ENCODE measurements at places on chromosomes 4 and X. TPM values are rescaled to one million over a fixed set of nuclear protein-coding genes. Genes with fewer than 3 reads are reported as not detected.

Gene CXCL3
- total RNA-seq, result 1.3 TPM

Gene RAB39B
- not detected for total RNA-seq

Gene MAPK10
- 0.37 TPM for total RNA-seq

Gene GRIA3
- not detected for total RNA-seq

Gene ZRSR2
- total RNA-seq, result 9.4 TPM

Gene RBPJ
- total RNA-seq, result 46.4 TPM

DNA sequence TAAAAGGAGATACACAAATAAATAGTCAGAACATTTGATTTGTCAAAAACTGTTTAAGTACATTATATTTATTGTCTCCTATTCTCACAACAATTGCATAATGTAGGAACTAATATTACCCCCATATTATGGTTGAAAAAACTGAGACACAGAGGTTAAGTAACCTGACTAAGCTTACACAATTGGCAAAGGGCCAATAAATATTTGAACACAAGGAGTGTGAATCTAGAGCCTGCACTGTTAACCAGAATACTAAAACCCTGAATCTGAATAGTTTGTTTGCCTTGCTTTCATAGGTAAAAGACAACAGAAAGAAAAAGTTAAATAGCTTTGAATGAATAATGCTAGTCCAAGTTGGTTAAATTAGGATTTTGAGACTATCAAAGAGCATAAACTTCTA is 55.2 kb downstream of the IL13RA2 start:
- H3K4me1 ChIP-seq, result no peaks in the 10 kb centered on the region
- H3K4me3 ChIP-seq, result no peak overlapping the region
- H3K27ac ChIP-seq, result no peak overlapping the region
- no peaks in the 10 kb centered on the region for H3K36me3 ChIP-seq

DNA sequence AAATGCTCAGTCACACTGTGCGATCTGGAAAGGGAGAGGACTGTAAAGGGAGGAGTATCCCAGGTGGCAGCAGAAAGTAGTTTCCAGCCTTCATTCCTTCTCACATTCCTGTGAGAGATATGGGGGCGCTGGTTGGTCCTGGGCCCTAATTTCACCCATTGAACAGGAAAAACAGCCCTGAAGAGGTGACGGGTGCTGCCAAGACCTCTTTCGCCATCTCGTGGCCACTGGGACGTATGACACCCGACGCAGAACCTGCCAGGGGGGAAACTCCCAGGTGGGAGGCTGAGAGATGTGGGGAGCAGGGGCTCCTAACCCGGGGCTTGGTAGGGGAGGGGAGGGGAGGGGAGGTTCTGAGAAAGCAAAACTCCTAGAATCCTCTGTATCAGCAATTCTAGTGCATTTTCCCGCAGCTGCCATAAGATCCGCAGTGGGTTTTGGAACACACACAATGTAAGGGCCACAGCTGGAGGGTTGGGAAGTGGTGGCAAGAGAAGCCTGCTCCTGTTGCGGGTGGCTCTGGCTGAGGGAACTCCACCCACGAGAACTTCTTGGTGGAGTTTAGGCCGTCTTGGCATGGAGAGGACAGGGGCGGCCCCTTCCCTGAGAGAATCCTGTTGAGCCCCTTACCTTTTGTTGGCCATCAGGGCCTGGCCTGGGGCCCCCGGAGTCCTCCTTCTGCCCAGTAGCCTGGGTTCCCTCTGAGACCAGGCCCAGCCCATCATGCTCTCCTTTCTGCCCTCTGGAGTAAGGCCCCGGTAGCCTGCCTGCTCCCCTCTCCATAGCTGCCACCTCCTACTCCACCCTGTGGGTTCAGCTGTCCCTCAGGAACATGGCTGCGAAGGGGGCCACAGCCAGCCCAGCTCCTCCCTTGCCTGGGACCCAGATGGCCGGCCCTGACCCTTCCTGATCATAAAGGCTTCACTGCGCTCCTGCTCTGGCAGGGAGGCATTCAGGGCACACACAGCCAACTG is 134.1 kb downstream of the OR13H1 start:
- H3K4me1 ChIP-seq, result no peaks in the 10 kb centered on the region
- H3K27me3 ChIP-seq, result no peaks in the 10 kb centered on the region
- peak; percentile 1 for DNase-seq

DNA sequence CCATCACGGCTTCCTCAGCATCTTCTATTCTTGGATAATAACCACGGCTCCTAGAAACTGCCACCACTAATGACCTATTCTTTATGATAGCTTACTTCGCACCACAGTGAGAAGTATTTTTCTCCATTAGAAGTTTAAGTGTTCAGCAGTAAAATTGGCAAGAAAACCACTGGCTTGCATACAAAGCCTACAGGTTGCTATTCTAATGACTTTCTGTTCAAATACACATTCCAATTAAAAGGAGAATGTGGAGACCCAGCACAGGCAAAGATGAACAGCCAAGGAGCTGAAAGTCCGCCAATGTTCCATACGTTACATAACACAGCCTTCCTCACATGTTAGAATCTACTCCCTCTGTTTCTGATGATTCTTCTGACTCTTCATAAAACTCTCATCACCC is 875.0 kb upstream of the PRKX start:
- no peak overlapping the region for H3K27ac ChIP-seq
- H3K27me3 ChIP-seq, result no peaks in the 10 kb centered on the region
- H3K4me1 ChIP-seq, result no peaks in the 10 kb centered on the region
- H3K4me3 ChIP-seq, result no peak overlapping the region

All from endothelial cell of umbilical vein (primary cell).